ENCODE measurements at places on chromosomes 2 and 18.

DNA sequence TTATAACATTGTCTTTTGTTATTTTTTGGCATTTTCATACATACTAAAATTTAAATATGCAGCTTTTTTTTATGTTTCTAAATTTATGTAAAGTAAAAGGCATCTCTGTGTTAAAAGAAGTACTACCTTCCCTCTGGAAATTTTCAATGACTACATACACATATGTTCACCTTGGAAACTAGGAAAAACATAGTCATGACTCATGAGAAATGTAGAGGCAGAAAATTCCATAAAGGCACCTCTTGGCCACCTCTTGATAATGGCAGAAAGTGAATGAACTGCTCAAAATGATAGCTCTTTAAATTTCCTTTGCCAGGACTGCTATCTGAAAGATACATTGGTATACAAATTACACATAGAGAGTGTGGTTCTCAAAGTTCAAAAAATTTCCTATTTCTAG lies 889.1 kb upstream of the ZEB2 start:
- no peak for DNase-seq

DNA sequence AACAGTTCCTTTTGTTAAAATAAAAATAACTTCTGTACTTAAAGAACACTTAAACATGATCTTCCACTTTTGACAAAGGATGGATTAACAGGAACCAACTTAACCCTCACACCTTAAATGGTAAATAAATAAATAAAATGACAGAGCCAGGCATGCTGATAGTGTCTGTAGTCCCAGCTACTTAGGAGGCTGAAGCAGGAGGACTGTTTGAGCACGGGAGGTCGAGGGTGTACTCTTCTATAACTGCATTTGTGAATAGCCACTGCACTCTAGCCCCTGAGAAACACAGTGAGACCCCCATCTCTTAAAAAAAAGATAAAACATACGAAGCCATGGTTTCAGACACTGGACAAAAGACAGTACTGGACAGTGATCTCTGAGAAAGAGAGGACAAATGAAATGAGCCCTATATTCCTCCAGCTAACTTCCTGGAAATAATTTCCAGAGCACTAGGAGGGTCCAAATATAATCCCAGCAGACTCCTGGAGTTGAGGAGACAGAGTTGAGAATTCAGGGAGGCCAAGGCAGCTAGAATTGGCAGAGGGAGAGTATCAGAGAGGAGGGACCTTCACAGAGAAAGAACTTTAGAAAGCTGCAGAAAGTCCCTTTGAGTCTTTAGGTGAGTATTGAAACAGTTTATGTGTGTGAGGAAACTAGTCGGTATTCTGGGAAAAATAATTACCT lies 17.4 kb downstream of the PPP4R1 start:
- DNase-seq, result no peak

DNA sequence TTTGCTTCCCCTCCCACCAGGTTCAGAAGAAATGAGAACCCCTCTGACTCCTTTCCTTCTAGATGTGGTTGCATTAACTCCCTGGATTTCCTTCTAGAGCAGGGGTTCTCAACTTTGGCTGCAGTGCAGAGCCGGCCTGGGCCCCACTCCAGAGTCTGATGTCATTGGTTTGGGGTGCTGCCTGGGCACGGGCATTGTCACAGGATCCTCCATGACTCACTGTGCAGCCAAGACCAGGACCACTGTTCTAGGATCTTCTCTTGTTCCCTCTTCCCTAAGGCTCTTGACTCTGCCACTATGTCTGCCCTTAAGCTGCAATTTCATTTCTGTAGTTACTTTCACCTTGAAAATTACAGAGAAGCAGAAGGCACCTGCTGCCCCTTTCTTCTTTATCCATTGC lies 31.8 kb downstream of the TBC1D8 start:
- DNase-seq, result no peak

DNA sequence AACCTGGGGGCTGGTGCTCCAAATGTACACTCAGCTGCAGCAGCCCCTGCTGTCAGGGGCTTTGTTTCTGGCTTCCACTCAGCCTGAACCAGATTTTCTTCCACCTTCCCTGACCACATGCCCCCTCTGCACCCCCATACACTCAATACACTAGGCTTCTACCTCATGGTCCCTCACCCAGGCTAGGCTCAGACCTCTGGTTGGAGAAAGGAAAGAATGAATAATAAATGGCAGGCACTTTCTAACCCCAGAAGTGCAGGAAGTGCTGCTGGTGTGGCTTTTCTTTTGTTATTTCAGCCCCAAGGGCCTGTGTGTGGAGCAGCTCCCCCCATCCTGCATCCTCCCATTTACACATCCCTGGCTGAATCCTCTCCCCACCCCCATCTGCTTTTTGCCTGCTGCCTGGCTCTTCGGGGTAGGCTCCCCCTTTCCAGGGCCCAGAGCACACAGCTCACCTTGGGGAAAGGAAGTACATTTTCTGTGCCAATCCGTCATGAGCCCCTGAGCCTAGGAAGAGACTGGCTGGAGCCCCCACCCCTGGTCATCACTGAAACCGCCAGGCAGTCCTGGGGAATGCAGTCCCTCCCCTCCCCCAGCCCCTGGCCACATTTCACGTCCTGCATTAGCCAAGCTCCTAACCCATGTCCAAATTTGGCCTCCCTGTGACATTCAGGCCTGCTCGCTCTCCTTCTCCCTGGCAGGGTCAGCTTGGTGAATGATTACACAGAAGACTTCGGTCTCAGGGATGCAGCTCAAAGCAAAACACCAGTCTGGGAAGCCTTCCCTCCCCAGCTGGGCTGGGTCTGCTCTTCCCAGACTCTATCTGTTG lies 2.6 kb downstream of the DYSF start:
- no peak for DNase-seq

DNA sequence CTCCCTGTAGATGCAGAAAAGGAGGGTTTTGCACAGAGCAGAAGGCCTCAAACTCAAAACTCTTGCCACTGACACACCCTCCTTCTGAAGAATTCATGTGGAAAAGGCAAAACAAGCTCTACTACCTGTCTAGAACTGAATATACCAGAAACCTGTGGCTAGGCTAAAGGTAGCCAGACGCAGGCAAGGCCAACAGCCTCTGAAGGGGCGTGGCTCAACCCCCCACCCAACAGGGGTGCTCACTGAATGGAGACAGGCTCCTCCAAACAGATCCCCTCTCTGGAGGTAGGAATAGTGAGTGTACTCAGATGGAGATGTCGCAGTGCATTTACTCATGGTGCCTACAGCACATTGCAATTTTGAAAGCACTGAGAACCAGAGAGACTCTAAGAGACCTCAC lies 3.0 kb upstream of the STK17B start:
- DNase-seq, result no peak

Data from CD4-positive, alpha-beta T cell treated with Interleukin-12 subunit alpha and Interleukin-12 subunit beta, for 1 hour (primary cell).